ENCODE measurements at places on chromosomes 2 and 18.

DNA sequence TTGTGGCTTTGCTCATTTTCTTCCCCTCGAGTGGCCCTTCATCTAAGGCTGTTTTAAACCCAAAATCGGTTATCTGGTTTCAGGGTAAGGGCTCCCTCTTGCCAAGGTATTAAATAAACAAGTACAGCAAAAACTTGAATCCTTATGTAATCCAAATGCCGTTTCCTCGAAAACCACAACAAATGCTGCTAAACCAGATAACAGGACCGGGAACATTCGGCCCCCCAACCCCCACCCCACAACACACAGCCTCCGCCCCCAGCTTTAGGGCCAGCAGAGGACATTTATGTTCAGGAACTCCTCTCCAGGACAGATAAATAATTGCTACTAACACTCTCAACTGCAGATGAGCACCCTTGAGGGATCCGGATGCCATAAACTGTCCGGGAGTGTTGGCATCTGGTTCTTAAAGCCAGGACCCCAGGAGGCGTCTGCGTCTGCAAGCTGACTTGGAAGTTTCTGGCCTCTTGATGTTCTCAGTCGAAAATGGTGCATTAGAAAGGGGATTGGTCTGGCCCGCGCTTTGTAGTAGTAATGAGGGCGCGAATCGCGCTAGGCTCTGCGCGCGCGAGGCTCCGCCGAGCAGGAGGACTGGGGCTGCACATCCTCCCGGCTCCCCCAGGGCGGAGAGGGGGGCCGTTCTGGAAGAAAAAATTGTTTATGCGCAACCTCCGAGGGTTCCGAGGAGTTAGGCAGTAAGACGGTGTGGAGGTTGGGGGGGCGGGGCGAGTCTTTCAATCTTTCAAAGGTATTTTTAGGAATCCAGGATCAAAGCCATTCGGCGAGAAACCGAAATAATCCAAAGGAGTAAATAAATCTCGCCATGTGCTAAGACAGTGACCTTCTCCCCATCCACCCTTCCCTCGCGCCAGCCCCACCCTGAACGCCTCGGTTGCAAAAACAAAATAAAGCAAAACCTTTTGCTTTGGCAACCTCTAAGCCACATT is 3.9 kb upstream of the ID2 start:
- no peak for DNase-seq

DNA sequence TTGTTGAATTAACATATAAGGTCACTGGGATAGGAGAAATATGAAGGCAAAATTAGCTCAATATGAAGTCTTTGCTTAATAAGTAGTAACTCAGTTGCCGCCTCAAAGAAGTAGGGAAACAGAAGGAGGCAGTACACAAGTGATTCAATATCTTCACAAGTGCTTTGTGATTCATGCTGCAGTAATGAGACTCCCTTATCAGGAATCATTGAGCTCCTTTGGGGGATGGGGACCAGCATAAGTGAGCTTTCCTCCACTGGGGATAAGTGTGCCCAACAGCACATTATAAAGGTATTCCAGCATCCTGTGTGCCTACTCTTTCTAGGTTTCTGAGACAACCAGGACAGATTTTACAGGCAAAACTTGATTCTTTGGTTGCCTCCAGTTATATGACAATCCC is 323.4 kb upstream of the UBE2E3 start:
- no peak for DNase-seq

DNA sequence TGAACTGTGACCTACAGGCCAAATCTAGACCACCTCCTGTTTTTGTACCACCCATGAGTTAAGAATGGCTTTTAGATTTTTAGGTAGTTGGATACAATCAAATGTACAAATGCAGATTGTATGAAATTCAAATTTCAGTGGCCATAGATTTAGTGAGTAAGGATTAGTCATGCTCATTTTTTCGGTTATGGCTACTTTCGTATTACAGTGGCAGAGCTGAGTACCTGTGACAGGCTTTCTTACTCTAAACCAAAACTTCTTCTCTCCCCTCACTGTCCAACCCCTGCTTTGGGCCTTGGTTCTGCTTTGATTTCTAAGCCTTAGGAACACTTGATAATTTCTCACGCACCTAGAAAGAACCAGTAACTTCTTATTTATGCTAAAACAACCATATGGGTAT is 82.1 kb downstream of the CDC42EP3 start:
- no peak for DNase-seq

GRCh38 chr2:174717916-174718315 is 46.4 kb downstream of the CHRNA1 start:
- no peak for DNase-seq

GRCh38 chr2:17579605-17580318 is 39.3 kb downstream of the VSNL1 start:
- DNase-seq = no peak

DNA sequence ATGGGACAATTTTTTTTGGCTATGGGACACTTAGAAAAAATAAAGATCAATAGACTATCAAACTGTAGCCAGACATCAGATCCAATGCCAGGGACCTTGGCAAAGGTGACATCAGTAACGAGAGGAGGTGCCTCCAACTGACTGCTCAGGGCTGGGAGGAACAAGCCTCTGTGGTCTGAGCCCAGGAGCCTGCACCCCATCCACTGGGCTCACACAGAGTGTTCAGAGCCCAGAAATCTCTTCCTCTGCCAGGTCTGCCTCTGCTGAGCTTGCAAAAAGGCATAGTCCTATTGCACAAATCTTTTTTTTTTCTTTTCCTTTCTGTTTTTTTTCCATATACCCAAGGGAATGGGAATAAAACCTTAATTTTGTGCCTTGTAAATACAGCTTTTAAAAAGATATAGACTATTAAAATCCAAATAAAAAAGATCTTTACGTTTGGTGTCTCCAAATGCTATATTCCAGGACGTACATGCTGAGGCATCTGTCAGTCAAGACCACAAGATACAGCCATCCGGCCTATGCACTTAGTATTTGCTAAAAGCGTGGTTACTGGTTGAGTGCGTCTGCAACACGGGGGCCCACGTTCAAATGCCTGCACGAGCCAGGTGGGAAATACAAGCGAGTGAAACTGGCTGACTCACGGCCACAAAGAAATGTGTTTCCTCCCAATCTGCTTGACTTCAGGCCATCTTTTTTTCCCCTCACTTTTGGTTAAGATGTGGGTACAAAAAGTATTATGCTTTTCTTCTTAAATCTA is 7.8 kb upstream of the ARHGAP25 start:
- DNase-seq = peak; percentile 58

DNA sequence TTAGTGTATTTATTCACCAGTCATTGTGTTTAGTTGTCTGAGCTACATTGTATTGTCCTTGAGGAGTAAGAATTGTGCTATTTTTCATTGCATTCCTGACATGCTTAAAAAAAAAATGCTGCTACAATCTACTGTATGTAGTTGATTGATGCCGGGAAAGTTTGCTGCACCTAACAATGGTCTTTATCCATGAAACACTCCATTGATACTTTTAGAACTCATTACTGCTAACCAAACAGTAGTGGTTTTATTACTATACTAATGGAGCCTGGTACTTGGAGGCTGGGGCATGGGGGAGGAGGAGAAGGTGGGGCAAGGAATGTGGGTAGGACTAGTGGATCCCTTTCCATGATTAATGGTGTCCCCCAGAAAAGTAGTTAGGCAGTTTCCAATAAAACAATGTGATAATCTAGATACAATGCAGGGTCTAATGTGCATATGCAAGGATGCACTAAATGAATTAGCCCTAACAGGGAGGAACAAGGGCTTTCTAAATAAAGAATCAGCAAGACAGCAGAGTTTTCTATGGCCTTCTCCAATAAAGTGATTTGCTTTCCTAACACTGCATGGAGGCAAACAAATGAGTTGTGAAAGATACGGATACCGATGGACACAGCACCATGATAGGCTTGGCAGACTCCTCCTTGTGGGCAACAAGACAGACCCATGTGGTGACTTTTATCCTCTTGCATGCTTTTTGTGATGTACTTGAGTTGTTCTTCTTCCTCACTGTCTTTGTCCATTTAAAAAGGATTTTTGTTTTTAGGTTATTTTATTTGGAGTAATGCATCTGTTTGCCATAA is 78.5 kb downstream of the FMNL2 start:
- DNase-seq = no peak

Data from stimulated activated CD4-positive, alpha-beta T cell treated with anti-CD3 and anti-CD28 coated beads, Interleukin-15, amount 100 ng/mL, for 1 hour (primary cell).